Heart right ventricle (tissue), 16 donors: ENCODE measurements at places on chromosomes 13 and 19. TPM values are rescaled to one million over a fixed set of nuclear protein-coding genes. Genes with fewer than 3 reads are reported as not detected.

The NECTIN2 gene
- 50.7 TPM for total RNA-seq

DNA sequence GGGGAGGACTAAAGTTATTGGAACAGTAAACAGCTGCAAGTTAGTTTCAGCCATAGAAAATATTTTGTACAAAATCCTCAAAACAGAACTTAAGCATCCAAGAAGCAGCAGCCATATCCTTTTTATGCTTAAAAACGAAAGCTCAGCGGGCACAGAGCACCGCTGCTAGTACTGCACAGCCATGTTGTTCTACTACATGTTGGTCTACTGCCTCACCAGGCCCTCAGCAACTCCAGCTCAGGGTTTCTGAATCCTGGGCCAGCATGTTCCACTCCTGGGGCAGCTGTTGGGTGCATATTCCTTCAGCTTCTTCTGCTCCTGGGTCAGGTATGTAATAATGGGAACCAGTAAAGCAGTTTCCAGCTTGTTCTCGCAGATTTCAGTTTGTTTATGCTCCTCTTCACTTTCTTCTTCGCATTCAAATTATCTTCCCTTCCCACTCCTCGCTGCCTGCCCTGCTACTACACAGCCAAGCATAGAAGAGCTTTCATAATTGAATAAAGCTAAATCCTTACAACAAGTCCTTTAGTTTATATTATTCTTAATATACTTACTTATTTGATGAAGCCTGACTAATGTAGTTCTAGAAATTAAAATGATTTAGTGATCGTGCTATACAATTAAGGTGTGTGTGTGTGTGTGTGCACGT, 820.5 kb upstream of the ATXN8OS start:
- no peak for DNase-seq

DNA sequence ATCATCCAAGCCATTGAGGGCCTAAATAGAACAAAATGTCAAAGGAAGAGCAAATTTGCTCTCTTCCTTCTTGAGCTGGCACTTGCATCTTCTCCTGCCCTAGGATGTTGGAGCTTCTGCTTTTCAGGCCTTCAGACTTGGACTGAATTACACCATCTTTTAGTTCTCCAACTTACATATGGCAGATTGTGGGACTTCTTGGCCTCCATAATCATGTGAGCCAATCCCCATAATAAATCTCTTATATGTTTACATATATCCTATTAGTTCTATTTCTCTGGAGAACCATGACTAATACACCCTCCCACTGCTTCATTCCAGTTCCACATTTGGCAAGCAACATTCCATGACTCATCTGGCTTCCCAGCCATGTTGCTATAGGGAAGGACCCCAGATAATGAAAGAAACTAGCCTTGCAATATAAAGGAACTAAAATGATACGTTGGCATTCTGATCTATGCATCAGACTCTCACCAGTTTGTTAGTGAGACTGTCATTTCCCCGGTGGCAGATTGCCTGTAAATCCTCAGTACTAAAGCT, 11.0 kb upstream of the ACOD1 start:
- no peak for DNase-seq

GRCh38 chr13:109784590-109785140, 1.7 kb downstream of the IRS2 start:
- peak; percentile 86 for DNase-seq

The ODAD3 gene
- 0.44 TPM for total RNA-seq
